Glomerular endothelial cell (primary cell): ENCODE measurements at places on chromosomes 5 and 9. TPM values are rescaled to one million over a fixed set of nuclear protein-coding genes. Genes with fewer than 3 reads are reported as not detected.

- DNase-seq: no peak
Measured at GRCh38 chr9:3508078-3508431, 17.7 kb downstream of the RFX3 start.

DNA sequence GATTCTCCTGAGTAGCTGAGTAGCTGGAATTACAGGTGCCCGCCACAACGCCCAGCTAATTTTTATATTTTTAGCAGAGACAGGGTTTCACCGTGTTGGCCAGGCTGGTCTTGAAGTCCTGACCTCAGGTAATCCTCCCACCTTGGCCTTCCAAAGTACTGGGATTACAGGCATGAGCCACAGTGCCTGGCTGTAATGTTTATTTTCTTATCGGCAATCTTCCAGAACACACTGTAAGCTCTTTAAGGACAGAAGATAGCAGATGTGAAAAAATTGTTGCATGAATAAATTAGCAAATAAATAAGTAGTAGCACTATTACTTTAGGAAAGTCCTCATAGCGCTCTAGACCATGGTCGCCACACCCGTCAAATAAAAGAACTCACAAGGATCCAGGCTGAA, 100.5 kb downstream of the ENC1 start:
- DNase-seq: no peak

The RANBP17 gene
- total RNA-seq: 11.4 and 12.9 TPM in 2 replicates

The TCF7 gene
- total RNA-seq: 1.3 and 1.6 TPM in 2 replicates

The TRPM6 gene
- 0.12 and 0.19 TPM in 2 replicates for total RNA-seq
